Cardiac ventricle fibroblast (primary cell): ENCODE measurements at places on chromosomes 11 and 22. TPM values are rescaled to one million over a fixed set of nuclear protein-coding genes. Genes with fewer than 3 reads are reported as not detected.

RRP7A gene
- total RNA-seq, result 15.0 and 18.7 TPM in 2 replicates

NPAS4 gene
- total RNA-seq, result not detected in 2 replicates

APOBEC3F gene
- 6.0 and 13.7 TPM in 2 replicates for total RNA-seq

PRG2 gene
- total RNA-seq, result not detected in 2 replicates

TRPM5 gene
- not detected in 2 replicates for total RNA-seq

CDON gene
- total RNA-seq, result 17.8 and 22.9 TPM in 2 replicates

MLC1 gene
- 0.54 and 0.87 TPM in 2 replicates for total RNA-seq

LIF gene
- 0.19 and 0.54 TPM in 2 replicates for total RNA-seq

APOC3 gene
- total RNA-seq, result not detected in 2 replicates

TOLLIP gene
- 31.9 and 32.1 TPM in 2 replicates for total RNA-seq

C11orf91 gene
- not detected in 2 replicates for total RNA-seq

DEUP1 gene
- total RNA-seq, result not detected in 2 replicates

CCDC81 gene
- total RNA-seq, result not detected in 2 replicates

TLCD5 gene
- total RNA-seq, result 2.8 and 5.6 TPM in 2 replicates

ZNF214 gene
- total RNA-seq, result 1.00 and 2.0 TPM in 2 replicates

OR52A1 gene
- not detected in 2 replicates for total RNA-seq

NLRP10 gene
- not detected in 2 replicates for total RNA-seq

OR5L1 gene
- total RNA-seq, result not detected in 2 replicates

APOL3 gene
- total RNA-seq, result 13.9 and 22.9 TPM in 2 replicates

BTBD18 gene
- not detected in 2 replicates for total RNA-seq

OR56A1 gene
- total RNA-seq, result not detected in 2 replicates

SUSD2 gene
- 43.9 and 50.7 TPM in 2 replicates for total RNA-seq

NRXN2 gene
- total RNA-seq, result 15.3 and 15.9 TPM in 2 replicates

DENND6B gene
- total RNA-seq, result 1.1 and 1.4 TPM in 2 replicates

P2RX6 gene
- total RNA-seq, result 0.94 and 1.3 TPM in 2 replicates

PRRG4 gene
- total RNA-seq, result 0.05 and 0.06 TPM in 2 replicates
